Pulmonary artery endothelial cell (primary cell): ENCODE measurements at places on chromosomes 1 and 21.

GRCh38 chr1:207988326-207989165, 77.6 kb upstream of the CD34 start:
- no peak for DNase-seq

DNA sequence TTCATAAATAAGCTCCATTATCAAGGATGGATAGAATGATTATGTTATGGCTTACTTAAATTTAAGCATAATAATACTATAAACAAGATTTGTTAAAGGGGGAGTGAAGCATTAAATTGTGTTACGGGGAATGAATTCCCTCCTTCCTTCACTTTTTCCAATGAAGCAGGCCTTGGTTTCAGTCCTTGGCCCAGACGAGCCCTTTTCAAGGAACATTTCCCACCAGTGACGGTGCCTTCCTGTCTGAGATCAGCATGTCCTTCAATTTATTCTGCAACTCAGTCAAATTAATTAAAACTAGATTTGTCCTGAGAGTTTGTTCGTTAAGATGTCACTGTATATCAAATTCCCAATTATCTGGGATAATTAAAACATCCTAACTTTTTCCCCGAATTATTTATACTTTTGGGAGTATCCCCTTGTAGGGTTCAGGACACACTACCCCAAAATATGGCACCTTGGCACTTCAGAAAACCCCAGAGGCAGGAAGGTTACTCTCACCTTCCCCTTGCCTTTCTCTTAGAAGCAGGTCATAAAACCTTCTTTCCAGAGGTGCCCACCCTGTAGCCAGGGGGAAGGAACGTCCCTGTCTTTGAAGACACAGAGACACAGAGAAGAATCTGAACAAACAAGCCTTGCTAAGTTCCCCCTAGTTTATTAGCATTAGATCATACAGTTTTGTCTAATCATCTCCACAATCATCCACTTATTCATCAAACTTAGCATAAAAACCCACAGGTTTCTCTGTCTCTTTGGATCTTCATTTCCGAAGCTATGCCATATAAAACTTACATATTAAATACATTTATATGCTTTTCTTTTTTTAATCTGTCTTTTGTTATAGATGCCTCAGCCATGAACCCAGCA, 86.2 kb upstream of the ARHGAP29 start:
- DNase-seq, result no peak

GRCh38 chr1:202571719-202572339, 138.4 kb downstream of the SYT2 start:
- no peak for DNase-seq

GRCh38 chr1:175656416-175656815, 87.0 kb downstream of the TNR start:
- DNase-seq, result no peak

DNA sequence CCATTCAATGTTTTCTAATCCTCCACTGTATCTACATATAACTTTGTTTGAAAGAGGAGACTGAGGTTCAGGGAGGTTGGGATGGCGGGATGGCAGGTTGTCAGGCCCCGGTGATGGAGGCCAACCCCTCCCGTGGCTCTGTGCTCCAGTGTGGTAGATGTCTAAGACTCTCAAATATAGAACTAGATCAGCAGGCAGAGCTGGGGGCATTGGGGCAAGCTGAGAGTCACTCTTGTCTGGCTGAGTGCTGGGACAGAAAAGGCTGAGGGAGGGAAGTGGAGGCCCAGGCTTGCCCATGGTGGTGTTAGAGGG, 1.7 kb downstream of the IL6R start:
- DNase-seq, result no peak
